Glomerular endothelial cell (primary cell): ENCODE measurements at places on chromosomes 5 and 9. TPM values are rescaled to one million over a fixed set of nuclear protein-coding genes. Genes with fewer than 3 reads are reported as not detected.

The GSN gene
- total RNA-seq, result 243 and 255 TPM in 2 replicates

The PCDHA11 gene
- total RNA-seq, result 0.23 TPM in 1 of 2 replicates, not detected in the other

GRCh38 chr5:179260324-179261070, 84.8 kb downstream of the ADAMTS2 start:
- no peak for DNase-seq

DNA sequence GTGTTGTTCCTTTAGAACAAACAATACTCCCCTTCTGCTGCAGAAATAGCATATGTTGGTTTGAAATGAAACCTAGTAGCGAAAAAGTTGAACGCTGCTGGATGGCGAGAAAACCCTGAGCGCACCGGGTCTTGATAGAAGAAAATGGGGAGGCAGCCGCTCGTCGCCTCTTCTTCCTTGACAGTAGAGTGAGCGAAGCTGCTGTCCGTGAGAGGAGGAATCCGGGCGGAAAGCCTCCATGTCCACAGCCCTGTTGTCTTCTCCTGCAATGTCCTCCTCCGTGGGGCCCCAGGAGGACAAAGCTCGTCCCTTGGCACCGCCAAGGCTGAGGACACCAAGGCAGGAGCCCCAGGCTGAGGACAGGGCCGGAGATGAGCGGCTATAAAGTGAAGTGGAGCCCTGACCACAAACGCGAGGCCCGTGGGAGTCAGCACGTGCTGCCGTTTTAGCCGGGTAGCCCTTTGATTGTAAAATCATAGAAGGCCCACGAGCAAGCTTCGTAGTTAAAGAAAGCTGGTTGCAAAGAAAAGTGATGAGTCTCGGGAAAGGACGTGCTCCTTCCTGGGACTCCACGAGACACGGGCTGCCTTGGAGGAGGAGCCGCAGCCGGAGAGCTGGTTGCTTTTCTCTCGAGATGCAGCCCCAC, 35.6 kb downstream of the MRPL36 start:
- no peak for DNase-seq

DNA sequence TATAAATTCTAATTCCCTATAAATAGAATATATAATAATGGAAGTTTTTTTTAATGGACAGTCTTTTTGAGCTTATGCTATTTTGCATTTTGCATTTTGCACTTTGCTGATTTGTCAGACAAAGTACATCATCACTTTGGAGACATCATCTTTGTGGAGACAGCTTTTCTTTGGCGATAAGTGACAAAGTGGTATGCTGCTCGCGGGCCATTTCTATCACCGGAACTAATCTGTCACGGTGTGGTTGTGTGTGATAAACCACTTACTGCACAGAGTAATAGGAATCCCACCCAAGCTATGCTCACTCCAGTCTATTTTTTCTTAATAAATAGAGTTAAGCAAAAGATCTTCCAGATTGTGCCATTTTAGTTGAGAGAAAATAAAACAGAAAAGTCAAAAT, 133.1 kb downstream of the MACIR start:
- no peak for DNase-seq

DNA sequence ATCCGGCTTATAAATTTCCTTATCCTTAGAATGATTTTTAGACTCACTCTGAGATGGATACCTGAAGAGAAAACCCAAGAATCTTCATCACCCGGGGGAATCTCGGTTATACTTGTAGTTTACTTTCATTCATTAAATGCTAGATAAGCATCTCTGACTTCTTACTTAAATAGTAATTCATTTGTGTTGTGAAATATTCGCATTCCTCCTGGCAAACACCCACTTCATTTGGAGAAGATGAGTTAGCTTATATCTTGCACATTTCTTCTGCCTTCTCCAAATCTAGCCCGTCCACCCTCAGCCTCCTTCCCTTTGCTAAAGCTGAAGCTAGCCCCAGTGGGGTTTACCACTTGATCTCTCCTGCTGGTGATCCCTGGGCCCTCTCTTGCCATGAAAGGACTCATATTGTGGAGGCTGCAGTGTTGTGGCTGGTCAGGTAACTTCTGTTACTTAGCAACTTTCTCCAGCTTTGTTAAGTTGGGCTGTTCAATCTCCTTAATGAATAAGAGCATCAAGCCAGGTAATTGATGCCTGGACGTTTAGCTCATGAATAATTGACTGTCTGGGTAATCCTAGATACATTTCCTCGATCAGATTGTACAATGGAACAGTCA, 11.3 kb upstream of the POU4F3 start:
- no peak for DNase-seq

GRCh38 chr5:148839960-148840359, 13.5 kb downstream of the ADRB2 start:
- no peak for DNase-seq

- DNase-seq, result no peak
Measured at GRCh38 chr9:84101964-84102632, 121.5 kb downstream of the RMI1 start.
